ENCODE measurements at places on chromosomes 16 and 17.

DNA sequence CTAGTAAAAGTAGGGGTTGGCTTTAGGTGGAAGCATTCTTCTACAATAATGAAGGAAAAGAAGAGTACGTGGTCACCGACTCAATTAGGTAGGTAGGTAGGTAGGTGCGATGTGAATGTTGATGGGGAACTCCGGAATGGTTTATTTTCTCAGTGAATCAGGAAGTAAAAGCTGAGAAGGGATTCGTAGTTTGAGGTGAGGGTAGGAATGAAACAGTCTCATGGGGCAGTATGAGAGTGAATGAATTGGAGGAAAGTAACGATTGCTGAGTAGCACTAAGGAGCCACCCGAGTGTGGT lies 13.9 kb downstream of the PER1 start:
- DNase-seq: no peak

GRCh38 chr16:7313170-7313569 lies 19.5 kb upstream of the RBFOX1 start:
- DNase-seq: no peak

- no peak for DNase-seq
Observed at GRCh38 chr17:83089328-83090132, 10.1 kb downstream of the METRNL start.

- no peak for DNase-seq
Observed at GRCh38 chr17:72984145-72984925, 108.2 kb downstream of the SLC39A11 start.

Measured in caudate nucleus (tissue), 63 donors.